ENCODE measurements at places on chromosomes 4 and X. TPM values are rescaled to one million over a fixed set of nuclear protein-coding genes. Genes with fewer than 3 reads are reported as not detected.

RNF175 gene
- 0.30 TPM for total RNA-seq

DNA sequence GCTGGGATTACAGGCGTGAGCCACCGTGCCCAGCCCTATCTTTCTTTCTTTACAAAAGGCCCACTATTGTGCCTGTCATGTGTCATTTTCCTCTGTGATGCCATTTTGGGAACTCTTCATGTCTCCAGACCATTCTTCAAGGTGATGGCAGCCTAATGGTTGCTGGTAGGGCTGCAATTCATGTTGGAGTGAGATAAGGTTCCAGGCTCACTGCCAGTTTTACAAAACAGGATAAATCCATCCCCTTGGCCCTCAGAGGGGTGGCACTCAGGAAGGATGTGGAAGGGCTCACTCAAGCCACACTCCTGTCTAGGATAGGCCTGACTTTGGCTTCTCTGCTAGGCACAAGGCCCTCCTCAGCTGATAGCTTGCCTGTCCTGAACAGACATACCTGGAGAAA is 3.8 kb downstream of the TCEAL9 start:
- DNase-seq = no peak

HTN3 gene
- total RNA-seq = not detected

UBE2K gene
- 56.6 TPM for total RNA-seq

- DNase-seq = no peak
Measured at GRCh38 chr4:16224264-16225166, 1.8 kb downstream of the TAPT1 start.

- no peak for DNase-seq
Measured at GRCh38 chr4:9592010-9592409, 147.8 kb downstream of the DEFB131A start.

DNA sequence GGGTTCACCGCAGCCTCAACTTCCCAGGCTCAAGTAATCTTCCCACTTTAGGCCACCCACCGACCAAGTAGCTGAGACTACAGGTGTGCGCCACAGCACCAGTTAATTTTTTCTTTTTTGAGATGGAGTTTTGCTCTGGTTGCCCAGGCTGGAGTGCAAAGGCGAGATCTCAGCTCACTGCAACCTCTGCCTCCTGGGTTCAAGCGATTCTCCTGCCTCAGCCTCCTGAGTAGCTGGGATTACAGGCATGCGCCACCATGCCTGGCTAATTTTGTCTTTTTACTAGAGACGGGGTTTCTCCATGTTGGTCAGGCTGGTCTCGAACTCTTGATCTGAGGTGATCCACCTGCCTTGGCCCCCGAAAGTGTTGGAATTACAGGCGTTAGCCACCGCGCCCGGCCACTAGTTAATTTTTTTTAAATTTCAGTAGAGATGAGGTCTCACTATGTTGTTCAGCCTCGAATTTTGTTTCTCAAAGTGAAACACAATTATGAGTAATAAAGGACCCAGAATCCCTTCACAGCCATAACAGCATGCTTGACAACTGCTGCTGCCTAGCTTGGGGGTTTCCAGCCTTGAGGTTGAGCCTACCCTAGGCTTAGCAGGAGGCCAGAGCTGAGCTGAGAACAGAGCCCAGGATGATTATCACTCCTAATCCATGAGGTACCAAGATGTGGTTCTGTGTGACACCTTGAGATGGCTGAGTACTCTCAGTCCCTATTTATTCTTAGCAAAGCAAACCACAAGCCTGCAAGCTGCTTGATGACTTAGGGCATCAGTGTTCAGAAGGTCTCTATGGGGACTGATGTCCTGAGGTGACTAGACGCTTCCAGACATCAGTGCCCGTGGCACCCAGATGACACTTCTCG is 41.6 kb upstream of the NKRF start:
- DNase-seq = no peak

EVC gene
- total RNA-seq = 6.7 TPM

GRCh38 chr4:101348367-101348827 is 1.1 kb upstream of the PPP3CA start:
- peak; percentile 62 for DNase-seq
